LHCN-M2 (cell line): ENCODE measurements at places on chromosomes 1 and 21. TPM values are rescaled to one million over a fixed set of nuclear protein-coding genes. Genes with fewer than 3 reads are reported as not detected.

RGS18 gene
- not detected in 2 replicates for total RNA-seq

FCGR3A gene
- not detected in 2 replicates for total RNA-seq

KRTAP10-6 gene
- total RNA-seq: not detected in 2 replicates

ELAPOR1 gene
- total RNA-seq: 0.17 and 0.38 TPM in 2 replicates

GBP1 gene
- 34.9 and 37.7 TPM in 2 replicates for total RNA-seq

KRTAP19-3 gene
- total RNA-seq: not detected in 2 replicates

RXRG gene
- total RNA-seq: not detected in 2 replicates

DNA sequence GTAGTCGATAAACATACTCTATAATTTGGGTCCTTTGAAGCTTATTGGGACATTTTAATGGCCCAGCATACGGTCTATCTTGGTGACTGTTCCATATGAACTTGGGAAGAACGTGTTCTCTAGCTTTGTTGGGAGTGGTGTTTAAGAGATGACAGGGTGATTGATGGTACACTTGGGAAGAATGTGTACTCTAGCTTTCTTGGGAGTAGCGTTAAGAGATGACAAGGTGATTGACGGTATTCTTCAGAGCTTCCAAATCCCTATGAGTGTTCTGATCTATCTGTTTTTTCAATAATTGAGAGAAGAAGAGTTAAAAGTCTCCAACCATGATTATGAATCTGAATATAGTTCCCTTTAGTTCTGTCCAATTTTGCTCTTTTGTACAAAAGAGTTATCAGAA lies 9.4 kb downstream of the NPHP4 start:
- no peak for DNase-seq

- DNase-seq: no peak
Observed at GRCh38 chr1:235250430-235250829, 77.5 kb downstream of the ARID4B start.

GRCh38 chr1:225464851-225465792 lies 37.3 kb upstream of the LBR start:
- DNase-seq: no peak

- DNase-seq: no peak
Observed at GRCh38 chr1:217133958-217134856, 411.0 kb upstream of the ESRRG start.

GRCh38 chr1:64150729-64151230 lies 52.6 kb upstream of the UBE2U start:
- DNase-seq: no peak

GRCh38 chr1:78142736-78143135 lies 97.0 kb downstream of the GIPC2 start:
- no peak for DNase-seq

DNA sequence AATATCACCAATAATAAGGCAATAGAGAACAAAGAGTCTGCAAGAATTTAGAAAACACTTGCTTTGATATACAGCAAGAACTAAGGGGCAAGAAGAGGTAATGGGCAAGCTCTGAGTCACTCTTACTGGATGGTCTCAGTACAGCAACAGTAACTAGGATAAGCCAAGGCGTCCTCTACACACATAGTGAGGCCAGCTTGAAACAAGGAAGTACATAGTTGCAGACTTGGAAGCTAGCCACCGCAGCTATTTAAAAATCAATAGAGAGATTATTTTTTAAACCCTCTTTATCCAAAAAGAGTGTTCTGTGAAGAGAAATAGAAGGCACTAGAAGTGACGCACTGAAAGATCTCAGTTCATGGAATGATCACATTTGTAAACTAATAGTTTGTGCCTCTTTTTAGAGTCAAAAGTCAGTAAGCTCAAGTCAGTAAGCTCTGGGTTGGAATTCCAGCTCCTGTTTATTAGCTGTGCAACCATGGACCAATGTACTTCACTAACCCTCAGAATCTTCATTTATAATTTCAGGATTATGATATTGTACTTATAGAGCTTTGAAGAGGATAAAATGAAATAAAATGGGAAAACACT lies 118.6 kb downstream of the AKT3 start:
- no peak for DNase-seq

GRCh38 chr1:245715970-245716369 lies 561.2 kb downstream of the KIF26B start:
- DNase-seq: peak; percentile 90

GRCh38 chr1:6512245-6512907 lies 20.9 kb upstream of the PLEKHG5 start:
- DNase-seq: no peak

GRCh38 chr21:17491716-17492414 lies 21.0 kb upstream of the CXADR start:
- peak; percentile 91 for DNase-seq

DNA sequence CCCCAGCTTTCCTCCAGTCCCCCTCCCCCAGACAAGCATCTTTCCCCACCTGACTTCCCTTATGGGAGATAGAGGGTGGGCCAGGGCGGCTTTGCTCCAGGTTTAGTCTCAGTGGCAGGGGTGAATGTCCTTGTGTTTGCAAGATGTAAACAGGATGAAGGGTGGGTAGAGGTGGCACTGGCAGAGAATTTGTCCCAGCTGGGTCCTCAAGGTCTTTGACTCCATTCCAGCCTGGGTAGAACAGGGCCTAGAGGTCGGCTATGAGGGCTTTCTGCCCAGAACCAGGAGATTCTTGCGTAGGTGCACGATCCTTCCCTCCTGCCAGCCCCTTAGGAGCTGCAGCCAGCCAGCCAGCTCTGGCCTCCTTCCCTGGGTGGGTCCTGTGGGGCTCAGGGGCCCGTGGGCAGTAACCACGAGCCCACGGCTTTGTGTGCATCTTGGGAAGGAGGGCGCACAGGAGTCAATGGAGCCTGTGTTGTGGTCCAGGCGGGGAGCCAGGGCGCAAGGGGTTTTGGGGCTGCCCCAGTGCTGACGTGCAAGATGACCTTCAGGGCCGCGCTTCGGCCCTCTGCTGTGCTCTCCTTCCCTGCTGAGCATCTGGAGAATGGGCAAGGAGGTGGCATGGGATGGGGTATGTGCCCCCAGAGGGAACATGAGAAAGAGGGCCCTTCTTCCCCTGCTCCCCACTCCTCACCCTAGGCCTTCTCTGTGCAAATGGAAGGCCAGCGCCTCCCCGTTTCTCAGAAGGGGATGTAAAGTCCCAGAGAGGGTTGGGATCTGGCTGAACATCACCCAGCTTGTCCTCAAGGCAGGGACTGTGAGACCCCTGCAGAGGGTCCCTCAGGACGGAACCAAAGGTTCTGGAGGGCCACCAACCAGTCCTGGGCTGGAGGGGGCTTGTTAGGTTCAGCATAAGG lies 15.7 kb downstream of the POU3F1 start:
- DNase-seq: no peak

DNA sequence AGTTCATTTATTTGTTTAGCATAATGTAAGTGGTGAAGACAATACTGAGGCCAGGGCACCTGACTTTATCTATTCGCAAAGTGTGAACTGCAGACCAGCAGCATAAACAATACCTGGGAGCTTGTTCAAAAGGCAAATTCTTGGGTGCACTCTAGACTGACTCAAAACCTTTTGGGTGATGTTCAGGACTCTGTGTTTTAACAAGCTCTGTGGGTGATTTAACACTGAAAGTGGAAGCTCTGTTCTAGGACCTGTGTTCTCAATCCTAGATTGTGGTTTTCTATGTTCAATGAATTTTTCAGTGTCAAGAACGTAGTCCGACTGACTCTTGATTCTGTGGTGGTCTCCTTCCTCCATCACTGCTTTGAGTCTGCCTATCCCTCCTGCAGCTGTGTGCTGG lies 71.9 kb downstream of the GPR88 start:
- DNase-seq: no peak

GRCh38 chr1:147630022-147630421 lies 40.3 kb downstream of the ACP6 start:
- DNase-seq: no peak

- no peak for DNase-seq
Observed at GRCh38 chr1:231364192-231364591, 26.1 kb downstream of the SPRTN start.

DNA sequence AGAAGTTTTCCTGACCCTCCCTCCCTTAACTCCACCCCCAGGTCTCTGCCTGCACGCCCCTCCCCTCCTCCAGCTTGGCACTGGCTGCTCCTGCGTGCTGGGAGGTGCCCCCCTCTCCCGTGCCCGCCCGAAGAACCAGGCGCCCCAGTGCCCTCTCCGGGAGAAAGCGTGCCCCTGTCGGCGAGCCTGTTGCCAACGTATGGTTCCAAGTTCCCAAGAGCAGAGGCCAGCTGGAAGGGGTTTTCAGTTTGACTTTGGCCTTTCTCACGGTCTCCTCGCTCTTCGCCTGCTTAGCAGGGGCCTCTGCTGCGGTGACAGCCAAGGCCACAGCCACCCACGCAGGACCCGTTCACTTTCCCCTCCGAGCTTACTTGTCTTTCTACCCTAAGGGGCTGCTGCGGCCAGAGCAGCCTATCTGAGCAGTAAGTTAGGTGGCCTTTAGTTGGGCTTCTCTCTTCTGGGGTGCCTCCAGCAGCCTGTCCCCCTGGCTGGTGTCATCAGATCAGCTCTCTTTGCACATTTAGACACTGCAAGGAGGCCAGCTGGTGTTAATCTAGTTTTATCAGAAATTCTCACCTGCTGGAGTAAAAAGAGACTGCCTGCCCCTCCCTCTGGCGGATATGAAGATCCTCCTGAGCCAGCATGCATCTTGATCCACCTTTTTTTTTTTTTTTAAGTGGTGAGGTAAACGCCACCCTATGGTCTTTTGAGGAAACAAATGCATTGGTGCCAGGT lies 1.5 kb downstream of the STUM start:
- DNase-seq: no peak

DNA sequence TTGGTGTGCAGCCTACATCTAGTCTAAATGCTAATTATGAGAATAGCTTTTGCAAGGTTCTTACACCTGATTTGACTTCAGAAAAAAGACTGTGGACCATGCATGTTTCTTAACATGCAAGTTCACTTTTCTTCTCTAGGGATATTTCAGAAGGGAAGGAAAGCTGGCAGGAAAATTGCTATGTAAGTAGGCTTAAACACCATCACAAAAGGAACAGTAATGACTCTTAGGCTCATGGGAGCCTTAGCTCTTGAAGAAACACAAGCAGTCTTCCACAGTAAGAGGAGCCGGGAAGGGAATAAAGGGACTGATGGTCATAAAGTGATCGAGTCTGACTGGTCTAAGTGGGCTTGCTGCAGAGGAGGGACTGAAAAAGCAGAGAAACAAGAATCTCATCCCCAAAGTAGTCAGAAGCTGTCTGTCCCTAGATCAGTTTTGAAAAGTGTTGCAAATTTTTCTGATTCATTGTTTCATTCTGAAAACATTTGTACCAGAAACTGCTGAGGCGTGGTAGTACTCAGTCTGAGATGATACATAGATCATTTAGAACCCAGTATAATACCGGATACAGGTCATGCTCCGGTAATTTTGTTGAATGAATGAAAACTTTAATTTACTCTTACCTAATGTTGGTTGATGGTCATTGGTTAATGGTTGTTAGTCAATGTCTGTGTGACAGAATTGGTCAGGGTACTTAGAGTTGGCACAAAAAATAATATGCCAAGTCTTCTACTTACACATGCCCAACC lies 40.9 kb downstream of the SMYD2 start:
- no peak for DNase-seq

DNA sequence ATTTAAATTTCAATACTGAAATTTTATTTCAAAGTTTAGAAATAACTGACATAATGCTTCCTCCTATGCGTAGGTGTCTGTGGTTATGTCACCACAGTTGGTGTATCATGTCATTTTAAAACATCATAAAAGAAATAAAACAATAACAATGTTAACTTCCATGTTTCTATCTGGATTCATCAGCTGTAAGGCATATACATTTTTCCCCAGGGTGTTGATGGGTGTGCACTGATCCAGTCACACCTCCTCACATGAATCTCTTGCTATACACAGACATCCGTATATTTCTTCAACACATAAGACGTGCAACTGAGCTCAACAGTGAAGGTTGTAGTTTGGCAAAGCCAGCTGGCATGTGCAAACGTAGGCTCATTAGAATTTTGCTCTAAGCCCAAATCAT lies 6.2 kb downstream of the KCNA3 start:
- no peak for DNase-seq

GRCh38 chr1:9294910-9295636 lies 2.4 kb downstream of the SPSB1 start:
- DNase-seq: peak; percentile 83

GRCh38 chr1:61453111-61453961 lies 271.6 kb downstream of the TM2D1 start:
- DNase-seq: peak; percentile 78

DNA sequence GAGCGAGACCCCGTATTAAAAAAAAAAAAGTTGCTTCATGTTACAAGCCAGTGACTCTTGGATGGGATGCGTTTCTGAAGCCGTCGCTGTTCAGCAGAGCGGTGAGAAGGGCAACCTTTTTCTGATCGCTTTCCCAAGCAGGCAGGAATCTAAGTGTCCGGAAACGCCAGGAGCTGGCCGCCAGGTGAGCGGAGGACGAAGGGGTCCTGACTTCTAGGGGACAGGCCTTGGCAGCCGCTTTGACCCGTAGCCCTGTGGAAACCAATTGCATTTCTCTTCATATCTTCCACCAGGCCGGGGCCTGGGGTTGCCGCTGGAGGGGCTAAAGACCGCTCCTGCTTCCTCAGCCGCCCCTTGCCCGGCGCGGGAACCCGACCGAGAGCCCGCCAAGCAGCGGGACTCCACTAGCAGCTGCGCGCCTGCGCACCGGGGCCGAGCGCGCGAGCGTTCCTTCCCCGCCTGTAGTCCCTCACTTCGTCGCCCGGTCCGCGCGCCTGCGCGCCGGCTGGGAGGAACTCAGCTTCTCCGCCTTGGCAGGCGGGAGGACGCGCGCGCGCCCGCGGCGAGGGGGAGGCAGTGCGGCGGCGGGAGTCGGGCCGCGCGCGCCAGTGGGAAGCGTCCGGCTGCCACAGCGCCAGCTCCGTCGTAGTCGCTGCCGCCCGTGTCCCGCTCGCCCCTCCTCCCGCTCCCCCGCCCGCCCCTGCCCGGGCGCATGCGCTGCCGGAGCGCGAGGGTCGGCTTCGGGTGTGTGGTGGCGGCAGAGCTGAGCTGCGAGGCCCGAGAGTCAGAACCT lies at the start of gene SPEN:
TSS of gene SPEN (plus strand) at position 608 of the 793 bp plus-strand sequence. CDS start 361 bp downstream, outside the sequence.
- peak; percentile 97 for DNase-seq

DNA sequence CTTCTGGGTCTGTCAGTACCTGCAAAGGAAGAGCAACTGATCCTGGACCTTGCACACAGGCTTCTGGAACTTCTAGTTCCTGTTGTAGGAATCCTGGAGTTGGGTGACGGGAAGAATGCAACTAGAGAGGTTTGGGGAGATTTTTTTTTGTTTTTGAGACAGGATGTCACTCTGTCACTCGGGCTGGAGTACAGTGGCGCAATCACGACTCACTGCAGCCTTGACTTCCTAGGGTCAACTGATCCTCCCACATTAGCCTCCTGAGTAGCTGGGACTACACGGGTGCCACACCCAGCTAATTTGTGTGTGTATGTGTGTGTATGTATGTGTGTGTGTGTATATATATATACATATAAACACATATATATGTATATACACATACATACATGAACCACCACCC lies 18.8 kb downstream of the ENTREP3 start:
- no peak for DNase-seq

DNA sequence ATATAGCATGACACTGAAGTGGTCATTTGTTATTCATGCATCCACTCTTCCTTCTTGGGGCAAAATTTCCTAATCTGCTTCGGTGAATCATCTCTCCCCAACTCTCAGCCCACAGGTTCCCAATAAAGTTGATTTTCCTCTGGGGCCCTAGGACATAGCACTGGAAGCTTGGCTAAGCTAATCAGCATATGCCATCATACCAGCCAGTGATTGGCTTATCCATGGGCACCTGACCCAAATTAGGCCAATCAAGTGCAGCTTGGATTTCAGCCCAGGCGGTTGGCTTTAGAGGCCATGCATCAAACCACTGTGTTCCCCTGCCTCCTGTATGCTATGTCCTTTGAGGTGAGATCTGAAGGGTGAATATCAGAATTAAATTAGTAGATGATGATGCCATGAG lies 58.9 kb downstream of the C1orf94 start:
- DNase-seq: no peak
